Smooth muscle cell of the brain vasculature (primary cell): ENCODE measurements at places on chromosomes 6 and 20.

GRCh38 chr6:138953451-138953850 lies 34.6 kb downstream of the REPS1 start:
- DNase-seq, result no peak

GRCh38 chr6:113971741-113972140 lies 793 bp upstream of the HDAC2 start:
- no peak for DNase-seq

GRCh38 chr6:131868836-131869235 lies 61.0 kb downstream of the ENPP1 start:
- no peak for DNase-seq

GRCh38 chr6:53048431-53049195 lies 16.6 kb upstream of the FBXO9 start:
- no peak for DNase-seq

DNA sequence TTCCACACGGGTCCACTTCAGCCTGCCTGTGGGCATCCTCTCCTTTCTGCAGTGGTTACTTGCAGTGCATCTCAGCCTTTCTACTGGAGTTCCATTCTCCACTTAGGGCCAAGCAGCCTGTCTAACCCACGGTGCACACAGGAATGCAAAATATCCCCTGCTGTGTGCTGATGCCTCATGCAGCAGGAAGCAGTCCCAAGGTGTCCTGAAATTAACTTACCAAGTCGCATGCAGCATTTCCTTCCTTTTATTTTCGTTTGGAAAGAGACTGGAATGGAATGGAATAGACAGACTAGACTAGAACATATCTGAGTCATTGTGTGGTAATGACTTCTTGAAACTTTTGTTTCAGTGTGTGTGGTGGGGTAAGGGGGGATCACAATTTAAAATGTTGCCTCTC lies 25.9 kb upstream of the FOXQ1 start:
- peak; percentile 35 for DNase-seq

GRCh38 chr6:14095437-14095836 lies 22.1 kb upstream of the CD83 start:
- DNase-seq, result no peak

- no peak for DNase-seq
Measured at GRCh38 chr6:133034509-133035206, 206.5 kb upstream of the EYA4 start.

DNA sequence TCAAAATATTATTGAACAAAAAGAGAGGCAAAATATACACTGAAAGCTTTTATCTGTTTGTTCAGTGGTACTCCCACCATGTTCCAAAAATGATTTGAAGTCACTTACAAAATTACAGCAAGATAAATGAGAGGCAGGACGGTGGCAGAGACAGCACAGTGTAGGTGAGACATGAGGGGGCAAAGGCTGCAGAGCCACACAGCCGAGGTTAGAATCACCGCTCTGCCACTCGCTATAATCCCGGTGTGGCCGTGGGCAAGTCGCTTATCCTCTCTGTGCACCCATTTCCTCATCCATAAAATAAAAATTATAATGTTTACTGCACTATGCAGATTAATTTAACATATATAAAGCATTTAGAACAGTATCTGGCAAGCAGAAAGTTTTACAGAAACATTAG lies 140.1 kb upstream of the BEND6 start:
- no peak for DNase-seq

DNA sequence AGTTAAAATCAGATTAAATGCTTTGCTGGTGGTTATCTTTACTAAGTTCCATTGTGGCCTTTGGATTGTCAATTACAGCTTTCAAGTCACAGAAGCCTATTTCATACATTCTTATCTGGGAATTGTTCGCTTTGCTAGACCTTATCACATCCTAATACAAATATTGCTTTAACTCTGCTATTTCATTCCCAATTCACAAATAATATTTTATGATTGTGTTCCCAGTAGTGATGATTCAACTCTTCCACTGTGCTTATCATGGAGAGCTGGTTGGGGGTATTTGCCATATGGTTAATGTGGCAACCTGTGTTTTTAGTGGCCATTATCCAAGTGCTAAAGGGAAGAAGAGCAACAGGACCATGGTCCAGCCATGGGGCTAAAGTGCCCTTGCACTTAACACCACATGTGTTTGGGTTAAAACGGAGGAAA lies 72.9 kb upstream of the GLP1R start:
- no peak for DNase-seq

DNA sequence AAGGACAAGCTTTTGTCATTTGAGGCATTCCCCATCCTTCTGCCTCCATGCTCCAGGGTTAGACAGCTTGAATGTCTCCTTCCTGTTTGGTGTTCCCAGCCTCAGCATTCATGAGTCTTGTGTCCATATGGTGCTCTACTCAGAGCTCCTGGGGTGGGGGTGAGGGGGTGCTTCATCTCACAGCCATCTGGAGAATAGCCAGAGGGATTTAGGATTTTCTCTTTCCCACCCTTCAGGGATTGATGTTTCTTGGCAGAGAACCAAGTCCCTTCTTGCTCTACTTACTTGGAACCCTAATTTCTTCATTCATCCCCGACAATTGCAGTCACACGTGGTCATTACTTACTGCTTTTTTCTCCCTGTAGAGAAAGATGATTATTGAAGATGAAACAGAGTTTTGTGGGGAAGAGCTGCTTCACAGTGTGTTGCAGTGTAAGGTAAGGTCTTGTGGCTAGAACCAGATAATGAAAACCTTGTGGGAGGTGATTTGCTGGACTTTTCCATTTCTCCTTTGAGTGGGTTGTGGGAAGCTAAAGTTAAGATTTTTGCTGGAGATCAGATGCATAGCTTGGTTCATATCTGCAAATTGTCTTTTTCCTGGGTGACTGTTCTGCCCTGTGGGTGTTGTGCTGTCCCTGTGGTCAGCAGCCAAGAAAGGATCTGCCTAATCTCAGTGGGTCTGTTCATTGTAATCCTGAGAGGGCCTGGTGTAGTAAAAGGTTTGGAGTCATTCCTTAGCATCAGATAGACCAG lies 18.6 kb downstream of the CMTR1 start:
- no peak for DNase-seq

DNA sequence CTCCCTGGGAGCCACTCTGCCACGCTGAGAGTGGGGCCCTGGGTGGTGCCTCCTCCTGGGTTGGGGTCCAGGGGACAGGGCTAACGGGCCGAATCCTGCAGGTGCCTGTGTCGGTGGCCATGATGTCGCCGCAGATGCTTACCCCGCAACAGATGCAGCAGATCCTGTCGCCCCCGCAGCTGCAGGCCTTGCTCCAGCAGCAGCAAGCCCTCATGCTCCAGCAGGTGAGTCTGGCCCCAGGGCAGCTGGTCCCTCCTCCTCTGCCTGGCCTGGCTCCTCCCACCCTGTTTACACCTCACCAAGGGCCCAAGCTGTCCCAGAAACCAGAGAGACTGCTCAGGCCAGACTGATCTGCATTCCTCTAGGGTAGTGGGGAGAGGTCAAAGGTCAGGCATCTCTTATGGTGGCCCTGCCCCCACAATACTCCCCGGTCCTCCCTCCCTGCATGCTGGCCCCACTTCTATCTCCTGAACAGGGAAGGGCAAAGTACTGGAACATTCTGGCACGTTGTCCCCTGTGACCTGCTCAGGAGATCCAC lies 38.6 kb downstream of the FOXP4 start:
- DNase-seq, result no peak

- DNase-seq, result no peak
Measured at GRCh38 chr6:154341336-154341735, 15.3 kb downstream of the IPCEF1 start.

DNA sequence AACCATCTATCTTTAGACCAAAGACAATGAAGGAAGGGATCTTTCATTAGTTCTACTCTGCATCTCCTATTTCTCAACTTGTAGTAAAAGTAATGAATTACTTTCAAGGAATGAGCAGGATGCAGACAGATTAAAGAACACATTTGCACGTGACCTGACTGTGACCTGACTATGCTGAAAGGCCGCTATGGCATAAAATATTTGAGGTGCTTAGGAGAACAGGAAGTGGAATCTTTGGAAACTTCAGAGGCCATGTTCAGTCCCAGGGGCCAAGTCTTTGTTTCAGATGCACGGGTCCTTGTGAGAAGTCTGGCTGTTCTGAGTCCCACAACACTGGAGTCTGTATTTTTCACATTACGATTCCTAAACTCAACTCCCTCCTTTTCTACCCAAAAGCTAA lies 41.0 kb downstream of the NINL start:
- no peak for DNase-seq
